ENCODE measurements at places on chromosomes 7 and 10.

DNA sequence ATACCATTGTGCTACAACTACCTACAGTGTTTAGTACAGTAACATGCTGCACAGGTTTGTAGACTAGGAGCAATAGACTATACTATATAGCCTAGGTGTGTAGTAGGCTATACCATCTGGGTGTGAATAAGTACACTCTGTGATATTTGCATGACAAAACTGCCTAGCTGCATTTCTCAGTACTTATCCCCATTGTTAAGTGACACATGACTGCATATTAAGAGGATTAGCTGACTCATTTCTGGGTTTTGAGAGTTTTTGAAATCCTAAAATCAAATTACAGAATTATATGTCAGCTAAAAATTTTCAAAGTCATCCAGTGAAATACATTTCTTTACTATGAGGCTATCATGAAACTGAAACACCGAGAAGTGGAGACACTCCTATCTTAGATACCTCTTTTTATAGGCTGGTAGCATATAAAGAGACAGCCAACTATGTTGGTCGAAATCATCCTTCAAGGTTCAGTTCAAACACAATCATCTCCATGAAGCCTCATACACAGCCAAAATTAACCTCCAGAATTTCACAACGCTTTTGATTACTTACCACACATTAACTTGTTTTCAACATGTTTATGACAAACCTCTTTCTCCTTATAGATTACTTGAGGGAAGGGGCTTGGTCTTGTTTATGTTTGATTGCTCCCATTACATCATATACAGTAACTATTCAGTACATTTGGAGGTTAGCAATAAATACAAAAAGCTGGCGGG lies 89.8 kb upstream of the ANK3 start:
- DNase-seq: no peak

DNA sequence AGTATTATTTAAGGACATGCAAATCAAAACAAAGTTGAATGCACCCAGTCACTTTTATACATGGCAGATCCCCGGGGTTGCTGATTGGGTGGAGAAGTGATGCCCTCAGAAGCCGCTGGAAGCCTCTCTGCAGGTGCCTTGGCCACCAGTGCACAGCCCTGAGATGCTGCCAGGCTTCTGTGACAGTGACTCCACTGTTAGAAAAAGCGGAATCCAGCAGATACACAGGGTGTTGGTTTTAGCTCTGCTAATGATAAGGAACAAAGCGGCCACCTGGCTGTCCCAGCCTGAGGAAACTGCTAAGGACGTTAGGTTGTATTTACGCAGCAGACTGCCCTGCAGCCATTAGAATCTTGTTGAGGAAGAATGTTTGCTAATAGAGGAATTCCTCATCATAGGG lies 47.5 kb downstream of the JAKMIP3 start:
- no peak for DNase-seq

DNA sequence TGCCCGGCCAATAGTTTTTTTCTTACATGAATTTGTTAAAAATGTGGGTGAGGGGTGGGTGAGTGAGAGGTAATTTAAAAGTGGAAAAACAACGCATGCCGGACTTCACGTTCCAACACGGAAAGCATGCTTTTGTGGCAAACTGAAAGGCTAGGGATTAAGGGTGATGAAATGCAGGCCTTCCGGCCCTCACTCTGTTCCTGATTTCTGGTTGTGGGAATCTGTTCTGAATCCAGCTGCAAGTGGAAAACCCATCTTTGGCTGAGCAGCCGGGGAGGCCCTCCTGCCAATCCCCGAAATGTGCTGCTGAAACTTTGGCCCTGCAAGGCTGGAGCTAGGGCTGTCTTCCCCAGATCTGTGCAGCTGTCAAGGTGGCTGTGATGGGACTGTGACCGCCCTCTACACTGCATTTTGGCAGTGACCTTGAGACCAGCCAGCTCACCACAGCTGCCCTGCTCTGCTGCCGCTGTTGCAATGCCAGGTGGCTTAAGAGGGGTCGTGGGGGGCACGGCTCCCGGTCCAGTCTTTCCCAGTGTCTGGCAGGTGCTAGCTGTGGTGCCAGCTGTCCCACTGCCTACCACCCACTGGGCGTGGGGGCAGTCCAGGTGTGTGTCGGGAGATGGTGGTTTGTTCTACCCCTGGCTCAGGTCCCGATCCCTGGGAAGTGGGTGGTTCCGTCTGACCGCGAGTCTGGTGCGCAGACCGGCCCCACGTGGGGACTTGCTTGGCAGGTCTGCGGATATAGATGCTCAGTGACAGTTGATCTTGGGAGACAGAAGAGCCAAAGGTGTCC lies 39.0 kb downstream of the TET1 start:
- no peak for DNase-seq

DNA sequence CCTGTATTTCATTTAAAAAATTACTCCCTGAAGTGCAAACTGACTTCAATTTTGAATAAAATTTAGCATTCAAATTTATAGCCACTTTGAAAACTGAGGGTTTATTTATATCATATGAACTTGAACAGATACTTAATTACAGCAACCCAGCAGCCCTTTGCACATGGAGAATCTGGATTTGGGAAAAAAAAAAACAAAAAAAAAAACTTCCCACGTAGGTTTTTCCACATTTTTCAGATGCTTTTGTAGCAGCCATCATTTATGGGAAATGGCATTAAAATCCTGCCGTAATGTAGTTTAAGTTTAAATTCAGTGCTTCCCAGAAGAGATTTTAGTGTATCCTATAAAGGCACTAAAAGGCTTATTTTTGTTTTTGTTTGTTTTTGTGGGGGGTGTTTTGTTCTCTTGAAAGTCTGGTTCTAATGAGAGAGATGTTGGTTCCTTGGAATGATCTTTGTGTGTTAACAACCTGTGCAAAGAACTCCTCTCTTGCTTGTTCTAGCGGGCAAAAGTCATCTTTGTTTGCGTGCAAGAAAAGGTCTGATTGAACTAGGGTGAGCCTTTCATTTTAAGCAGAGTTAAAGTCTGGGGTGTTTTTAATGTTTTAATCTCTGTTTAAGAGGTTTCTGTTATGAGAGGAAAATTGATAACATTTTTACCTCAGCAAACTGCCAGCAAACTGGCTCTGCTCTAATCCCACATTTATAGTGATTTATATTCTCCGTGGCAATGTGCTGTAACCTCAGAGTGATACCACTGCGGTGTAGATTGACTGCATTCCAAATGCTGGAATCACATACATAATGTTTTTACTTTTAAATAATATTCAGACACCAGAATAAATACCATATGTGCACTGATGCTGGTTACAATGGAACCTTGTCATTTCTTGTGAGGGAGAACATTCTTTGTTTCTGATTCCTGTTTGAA lies 105.5 kb downstream of the WNT2 start:
- no peak for DNase-seq

- peak; percentile 21 for DNase-seq
These were observed 81.8 kb upstream of the FAM204A start for GRCh38 chr10:118423800-118424442.

GRCh38 chr7:70016044-70016770 lies 417.9 kb downstream of the AUTS2 start:
- DNase-seq: no peak

- DNase-seq: no peak
These were observed 59.2 kb downstream of the WIPF3 start for GRCh38 chr7:29865526-29865925.

DNA sequence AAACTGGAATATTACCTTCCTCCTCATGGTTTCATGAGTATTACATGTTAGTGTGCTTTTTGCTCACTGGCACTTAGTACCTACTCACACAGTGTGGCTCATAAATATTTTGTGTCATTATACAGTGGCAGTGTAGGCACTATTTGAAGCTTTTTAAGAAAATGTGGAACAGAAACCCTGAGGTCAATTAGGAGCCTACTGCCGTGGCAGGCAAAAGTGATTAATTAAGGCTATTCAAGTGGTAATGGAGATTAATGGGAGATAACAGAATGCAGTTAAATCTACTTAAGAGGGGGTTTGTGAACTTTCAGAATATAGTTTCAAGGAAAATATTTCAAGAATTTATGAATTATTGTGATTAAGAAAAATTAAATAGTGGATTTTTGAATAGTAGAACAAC lies 277.6 kb downstream of the HGF start:
- no peak for DNase-seq

DNA sequence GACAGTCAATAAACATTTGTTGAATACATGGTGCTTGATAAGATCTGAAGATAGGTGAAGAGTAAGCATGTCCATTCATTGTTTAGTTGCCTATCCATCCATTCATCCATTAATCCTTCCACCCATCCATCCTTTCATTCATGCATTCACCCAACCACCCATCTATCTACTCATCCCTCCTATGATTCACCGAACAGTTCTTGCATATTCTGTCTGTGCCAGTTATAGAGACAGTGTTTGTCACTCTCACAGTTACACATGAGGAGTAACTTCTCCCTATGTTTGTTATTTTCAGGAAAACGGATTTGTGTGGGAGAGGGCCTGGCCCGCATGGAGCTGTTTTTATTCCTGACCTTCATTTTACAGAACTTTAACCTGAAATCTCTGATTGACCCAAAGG lies 86.0 kb upstream of the CYP2C9 start:
- DNase-seq: no peak
